ENCODE measurements at places on chromosomes 16 and 17.

DNA sequence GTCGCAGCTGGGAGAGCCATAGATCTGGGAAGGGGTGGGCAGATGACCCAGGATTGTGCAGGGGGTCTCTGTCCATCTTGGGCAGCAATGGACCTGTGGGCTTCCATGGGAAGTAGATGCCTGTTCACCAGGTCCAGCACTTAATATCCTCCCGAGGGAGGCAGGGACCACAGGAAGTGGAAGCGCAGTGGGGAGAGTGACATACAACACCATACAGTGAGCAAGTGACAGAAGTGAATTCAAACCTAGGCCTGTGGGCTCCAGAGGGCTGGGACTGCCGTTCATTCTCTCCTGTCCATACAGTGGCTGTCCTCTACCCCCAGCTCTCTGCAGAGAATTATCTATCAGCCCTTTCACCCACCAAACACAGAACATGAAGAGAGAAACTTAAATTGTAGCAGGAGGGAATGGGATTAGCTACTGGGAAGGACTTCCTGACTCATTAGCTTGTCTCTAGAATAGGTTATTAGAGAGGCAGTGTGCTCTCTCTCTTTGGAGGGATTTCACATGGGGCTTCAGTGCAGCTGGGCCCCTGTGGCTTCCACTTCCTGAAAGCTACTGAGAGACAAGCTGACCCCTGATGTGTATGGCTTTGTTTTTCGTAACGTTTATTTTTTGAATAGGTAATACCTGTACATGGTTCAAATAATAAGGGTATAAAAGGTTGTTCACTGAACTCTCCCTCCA, 13.1 kb upstream of the SEZ6 start:
- peak; percentile 36 for DNase-seq

DNA sequence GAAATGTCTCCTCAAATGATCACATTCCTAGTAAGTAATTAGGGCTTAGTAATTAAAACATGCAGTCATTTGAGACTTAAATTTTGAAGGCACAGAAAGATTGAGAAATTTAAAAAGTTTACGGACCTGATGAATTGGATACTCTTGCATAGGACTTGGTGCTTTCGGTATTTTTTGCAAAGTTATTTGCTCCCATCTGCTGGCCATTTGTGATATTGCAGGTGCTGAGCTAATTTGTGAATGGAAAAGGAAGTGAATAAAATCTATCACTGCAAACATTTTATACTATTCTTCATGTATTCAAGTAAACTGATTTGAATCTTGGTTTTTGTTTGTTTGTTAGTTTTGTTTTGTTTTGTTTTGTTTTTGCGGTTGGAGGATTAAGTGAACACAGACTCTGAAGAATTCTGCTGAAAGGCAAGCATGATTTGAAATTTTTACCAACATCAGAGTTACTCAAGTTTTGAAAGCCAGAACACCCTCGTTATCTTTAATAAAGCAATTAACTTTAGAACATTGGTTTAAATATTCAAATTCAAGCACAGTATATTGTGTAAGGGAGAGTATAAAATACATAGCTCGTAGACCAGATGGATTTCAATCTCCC, 689.5 kb upstream of the RBFOX1 start:
- peak; percentile 55 for DNase-seq

- no peak for DNase-seq
Observed at GRCh38 chr17:3851461-3852100, 5.5 kb upstream of the NCBP3 start.

DNA sequence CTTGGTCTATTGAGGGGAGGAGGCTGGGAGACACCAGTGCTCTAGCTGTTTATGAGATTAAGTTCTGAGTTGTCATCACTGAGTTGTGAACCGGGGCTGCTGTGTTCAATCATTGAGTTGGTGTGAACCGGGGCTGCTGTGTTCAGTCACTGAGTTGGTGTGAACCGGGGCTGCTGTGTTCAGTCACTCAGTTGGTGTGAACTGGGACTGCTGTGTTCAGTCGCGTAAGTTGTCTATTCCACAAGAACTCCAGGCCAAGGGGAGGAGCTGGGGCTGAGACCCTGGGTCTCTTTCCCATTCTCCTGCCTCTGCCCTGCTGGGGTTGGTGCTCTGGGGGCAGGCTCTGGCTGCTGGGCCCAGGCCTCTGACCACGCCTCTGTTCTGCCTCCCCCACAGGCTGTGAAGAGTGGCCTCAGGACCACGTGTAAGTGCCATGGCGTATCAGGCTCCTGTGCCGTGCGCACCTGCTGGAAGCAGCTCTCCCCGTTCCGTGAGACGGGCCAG, 24.5 kb downstream of the WNT9B start:
- no peak for DNase-seq

GRCh38 chr17:73498176-73498575, 146.1 kb downstream of the SDK2 start:
- no peak for DNase-seq

- no peak for DNase-seq
Observed at GRCh38 chr16:57486858-57487834, 853 bp upstream of the DOK4 start.

GRCh38 chr16:19722269-19722952, 4.3 kb downstream of the IQCK start:
- DNase-seq = no peak

DNA sequence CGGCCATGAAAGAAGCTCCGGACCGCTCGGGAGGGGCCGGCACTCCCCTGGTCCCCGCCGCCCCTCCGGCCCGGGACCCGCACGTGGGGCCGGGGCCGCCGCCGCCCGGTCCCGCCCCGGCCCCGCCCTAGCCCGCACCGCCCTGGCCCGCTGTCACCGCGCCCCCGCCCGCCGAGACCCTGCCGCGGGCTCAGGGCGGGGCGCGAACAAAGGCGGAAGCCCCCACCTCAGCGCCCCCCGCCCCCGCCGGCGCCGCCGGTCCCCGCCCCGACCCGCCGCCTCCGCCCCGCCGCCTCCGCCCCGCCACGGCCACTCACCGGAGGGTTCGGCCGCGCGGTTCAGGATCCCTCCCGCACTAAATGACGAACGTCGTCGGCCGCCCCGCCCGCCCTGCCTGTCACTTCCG, at the start of gene ARHGDIA:
Gene ARHGDIA (minus strand): TSS at position 357 of the 406 bp plus-strand sequence. CDS start 1,407 bp downstream, outside the sequence.
- no peak for DNase-seq

DNA sequence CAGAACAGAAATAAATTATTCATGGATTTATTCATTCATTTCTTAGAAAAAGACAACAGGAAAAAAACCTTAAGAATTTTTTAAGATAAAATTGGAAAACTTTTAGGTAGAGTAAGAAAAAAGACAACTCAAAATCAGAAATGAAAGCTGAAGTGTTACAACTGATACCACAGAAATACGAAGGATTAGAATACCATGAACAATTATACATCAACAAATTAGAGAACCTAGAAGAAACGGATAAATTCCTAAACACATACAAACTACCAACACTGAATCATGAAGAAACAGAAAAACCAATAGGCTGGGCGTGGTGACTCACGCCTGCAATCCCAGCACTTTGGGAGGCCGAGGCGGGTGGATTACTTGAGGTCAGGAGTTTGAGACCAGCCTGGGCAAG, 27.8 kb downstream of the CTRB2 start:
- no peak for DNase-seq

GRCh38 chr17:43721537-43722268, 36.9 kb downstream of the SOST start:
- no peak for DNase-seq

DNA sequence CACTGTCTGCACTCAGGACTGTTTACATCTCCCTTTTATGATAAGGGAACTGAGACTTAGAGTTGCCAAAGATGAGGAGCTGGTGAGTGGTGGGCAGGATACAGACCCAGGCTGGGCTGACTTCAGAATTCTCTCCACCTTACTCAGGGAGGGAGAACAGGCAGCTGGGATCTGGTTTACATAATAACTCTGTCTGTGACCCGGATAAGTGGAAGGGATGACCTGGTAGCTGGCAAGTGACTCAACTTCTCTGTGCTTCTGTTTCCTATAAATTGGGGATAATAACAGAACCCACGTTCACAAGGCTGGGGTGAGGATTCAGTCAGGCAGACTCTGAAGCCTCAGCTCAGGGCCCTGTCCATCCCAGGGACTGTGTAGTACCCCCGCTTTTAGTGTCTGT, 2.6 kb downstream of the SNX20 start:
- DNase-seq = no peak

- peak; percentile 45 for DNase-seq
Observed at GRCh38 chr17:82332669-82333278, 792 bp downstream of the SECTM1 start.

DNA sequence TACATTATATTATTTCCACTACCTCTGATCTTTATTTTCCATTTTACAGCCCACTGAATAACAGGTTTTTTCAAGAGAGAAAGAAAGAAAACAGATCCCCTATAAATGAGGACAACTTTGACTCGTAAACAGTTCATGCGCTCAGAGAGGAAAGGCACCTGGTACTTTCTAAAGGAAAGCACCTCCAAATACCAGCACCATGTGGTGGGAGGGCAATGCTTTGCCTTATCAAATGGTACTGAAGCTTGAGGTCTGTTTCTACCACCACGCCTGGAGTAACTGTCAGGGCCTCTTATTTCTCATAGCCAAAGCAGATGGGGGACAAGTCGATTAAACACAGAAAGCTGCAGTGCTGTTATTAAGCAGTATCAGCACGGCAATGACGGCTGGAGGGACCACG, 510.3 kb upstream of the ZFHX3 start:
- DNase-seq = no peak

DNA sequence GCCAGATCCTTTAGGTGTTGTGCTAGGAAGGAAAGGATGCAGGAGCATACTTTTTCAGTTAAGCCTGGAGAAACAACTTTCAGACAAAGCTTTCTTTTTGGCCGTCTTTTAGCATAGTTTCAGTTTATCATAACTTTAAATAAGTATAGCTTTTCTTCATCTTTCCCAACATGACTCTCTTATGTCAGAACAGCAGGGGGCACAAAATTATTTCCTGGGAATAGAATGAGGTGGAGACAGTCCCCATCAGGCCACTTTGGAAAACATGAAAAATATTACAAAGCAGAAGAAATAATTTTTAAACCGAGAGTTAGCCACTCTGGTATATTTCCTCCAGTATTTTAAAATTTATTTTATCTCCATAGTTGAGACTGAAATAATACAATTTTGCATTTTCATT, 387.6 kb downstream of the HAPSTR1 start:
- DNase-seq = no peak

- no peak for DNase-seq
Observed at GRCh38 chr17:50033316-50033715, 22.6 kb upstream of the ITGA3 start.

- DNase-seq = no peak
Observed at GRCh38 chr16:66910175-66910940, 8.3 kb downstream of the CDH16 start.
